Pulmonary artery endothelial cell (primary cell): ENCODE measurements at places on chromosomes 3 and 15. TPM values are rescaled to one million over a fixed set of nuclear protein-coding genes. Genes with fewer than 3 reads are reported as not detected.

- no peak for DNase-seq
These were observed 54.6 kb upstream of the ATOSA start for GRCh38 chr15:52733696-52734255.

DNA sequence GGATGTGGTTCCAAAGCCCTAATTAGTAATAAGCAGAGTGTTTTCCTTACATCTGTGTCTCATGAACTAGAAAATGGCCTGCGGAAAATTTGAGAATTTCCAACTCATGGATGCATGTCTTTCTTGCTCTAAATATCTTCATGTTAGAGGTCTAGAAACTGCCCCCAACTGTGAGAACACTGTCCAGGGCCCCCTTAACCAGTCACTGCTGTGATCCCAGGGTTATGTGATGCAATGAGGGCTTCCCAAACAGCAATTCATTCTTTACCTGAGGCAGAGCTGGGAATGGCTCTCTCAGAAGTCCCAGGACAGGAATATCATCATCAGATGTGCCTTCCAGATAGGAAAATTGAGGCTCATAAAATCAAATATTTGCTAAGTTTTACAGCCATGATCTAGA is 8.2 kb downstream of the NPAP1 start:
- DNase-seq, result no peak

DNA sequence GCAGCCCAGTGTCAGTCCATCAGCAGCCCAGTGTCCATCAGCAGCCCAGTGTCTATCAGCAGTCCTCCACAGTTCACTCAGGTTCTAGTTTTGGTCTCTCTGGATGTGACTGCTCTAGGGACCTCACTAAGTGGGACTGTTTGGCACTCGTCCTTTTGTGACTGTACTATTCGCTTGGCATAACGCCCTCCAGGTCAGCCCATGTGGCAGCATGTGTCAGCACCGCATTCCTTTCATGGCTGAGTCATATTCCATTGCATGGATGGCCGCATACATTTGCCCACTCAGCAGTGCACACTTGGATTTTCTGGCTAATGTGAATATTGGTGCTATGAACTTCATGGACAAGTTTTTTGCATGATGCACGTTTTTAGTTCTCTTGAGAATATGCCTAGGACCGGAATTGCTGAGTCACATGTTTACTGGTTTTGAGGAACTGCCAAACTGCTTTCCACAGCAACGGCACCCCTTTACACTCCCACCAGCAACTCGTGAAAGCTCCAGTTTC is 16.4 kb downstream of the CHST13 start:
- DNase-seq, result no peak

- DNase-seq, result no peak
These were observed 32.2 kb upstream of the TPRG1 start for GRCh38 chr3:189139611-189139940.

- no peak for DNase-seq
These were observed 12.6 kb upstream of the GRIP2 start for GRCh38 chr3:14552717-14553116.

DNA sequence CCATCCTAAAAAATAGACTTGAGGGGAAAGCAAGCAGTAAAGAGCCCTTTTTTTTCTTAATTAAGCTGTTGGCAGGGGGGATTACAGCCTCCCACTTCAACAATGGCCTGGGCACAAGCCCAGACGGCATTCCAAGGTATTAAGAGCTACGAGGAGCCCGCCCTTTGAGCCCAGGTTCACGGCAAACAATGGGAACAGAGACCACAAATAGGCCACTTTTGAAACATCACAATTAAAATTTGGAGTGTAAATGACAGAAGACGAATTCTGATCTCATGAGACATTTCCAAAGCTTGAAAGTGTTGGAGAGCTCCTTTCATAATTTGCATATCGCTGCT is 8.9 kb downstream of the CHSY1 start:
- DNase-seq, result no peak

- DNase-seq, result no peak
These were observed 14.7 kb downstream of the MCTP2 start for GRCh38 chr15:94246016-94246415.

DNA sequence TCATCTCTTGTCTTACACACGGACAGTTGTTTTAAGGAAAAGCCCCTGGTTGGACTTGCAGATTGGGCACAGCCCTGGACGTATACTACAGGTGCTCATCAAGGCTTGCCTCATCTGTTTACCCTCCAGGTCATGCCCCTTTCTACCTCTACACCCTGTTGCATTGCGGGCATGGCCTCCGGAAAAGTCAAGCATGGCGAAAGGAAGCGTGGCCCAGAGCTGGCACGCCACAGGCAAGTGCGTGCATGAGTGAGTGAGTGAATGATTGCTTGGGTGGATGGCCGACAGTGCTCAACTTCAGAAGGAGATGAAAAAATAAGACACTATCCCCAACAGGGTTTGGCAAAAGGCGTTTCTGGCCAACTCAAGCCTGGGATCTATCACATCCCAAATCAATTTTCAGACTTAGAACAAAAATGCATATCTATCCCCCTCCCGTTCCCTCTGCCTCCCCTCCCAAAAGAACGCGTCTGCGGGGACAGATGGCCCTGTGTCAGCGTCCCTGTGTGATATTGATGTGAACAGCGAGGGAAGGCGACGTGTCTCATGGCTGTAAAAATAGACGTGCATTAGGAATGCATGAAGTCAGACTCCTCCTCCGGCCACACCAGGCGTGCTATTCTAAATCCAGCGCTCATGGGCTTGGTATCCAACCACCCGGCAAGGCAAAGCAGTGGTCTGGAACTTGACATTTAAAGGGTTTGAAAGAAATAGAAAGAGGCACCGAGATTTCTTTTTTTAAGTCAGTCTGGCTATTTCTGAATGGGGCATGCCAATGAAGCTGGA is 96.0 kb downstream of the RPLP1 start:
- DNase-seq, result no peak

DNA sequence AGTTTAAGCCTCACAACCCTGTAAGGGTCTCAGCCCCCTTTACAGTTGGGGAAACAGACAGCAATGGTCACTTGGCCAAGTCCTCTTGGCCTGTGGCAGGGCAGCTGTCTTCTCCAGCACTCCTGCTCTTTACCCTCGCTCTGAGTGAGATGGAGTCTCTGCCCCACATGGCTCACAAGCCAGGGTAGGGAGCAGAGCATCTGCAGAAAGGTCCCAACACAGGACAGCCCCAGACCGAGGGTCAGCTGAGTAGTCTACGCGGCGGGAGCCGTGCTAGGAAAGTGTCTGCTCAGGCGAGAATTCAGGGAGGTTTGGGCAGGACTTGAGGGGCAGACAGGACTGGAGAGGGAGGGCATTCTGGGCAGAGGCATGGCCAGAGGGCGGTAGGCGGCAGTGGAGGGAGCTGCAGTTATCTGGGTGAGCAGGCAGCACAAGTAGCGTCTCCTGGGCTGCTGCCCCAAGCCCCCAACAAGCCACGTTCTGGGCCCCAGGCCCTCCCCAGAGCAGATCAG is 18.3 kb upstream of the LAMP3 start:
- no peak for DNase-seq

GRCh38 chr15:57849317-57849716 is 142.8 kb downstream of the POLR2M start:
- DNase-seq, result no peak

DNA sequence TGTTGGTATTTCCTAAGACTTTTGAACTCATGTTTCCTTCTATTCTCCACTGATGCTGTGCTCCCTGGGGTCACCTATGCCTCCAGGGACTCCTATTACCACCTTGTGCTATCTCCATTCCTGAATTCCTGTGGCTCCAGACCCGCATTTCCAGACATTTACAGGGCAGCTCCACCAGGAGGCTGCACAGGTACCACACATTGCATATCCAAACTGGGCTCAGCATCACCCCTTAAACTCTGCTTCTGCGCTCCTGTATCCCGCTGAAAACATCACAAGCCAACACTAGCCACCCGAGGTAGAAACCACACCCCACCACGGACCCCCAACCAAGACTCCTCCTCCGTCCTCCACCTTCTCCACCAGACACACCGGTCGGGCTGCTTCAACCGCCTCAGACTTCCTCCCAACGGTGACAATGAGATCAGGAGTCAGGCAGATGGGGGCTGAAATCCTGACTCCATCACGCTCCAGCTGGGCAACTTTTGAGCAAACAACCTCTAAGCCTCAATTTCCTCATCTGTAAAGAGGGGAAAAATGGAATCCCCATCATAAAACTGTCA is 10.4 kb downstream of the TNK2 start:
- no peak for DNase-seq

- no peak for DNase-seq
These were observed 11.1 kb downstream of the ISG20 start for GRCh38 chr15:88649753-88650551.

DNA sequence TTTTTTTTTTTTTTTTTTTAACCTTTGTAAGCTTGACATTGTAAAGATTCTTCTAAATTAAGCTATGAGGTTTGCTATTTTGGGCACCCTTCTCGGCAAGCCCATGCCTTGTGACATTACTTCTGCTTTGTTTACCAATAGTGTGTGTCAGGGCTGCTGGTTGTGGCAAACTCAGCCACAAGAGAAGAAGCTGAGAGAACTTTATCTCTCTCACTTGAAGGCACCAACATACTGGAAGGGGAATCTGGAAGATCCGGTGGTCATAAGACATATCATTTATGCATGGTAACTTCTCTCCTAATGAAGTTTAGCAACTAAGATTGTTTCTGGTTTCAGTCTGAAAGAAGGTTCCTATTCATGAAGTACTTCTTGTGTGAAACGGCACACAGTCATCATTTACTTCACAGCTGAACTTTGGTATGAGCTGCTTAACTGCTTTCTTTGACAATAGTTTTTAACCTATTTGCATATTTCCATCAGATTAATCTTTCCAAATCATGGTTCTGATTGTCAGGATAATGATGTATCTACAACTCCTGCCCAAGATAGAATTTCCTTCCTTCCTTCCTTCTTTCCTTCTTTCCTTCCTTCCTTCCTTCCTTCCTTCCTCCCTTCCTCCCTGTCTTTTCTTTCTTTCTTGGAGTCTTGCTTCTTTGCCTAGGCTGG is 189.3 kb downstream of the NFKBIZ start:
- no peak for DNase-seq

- no peak for DNase-seq
These were observed 53.6 kb upstream of the BCL6 start for GRCh38 chr3:187798531-187799530.

- no peak for DNase-seq
These were observed 34.1 kb upstream of the POLG start for GRCh38 chr15:89368566-89369223.

DNA sequence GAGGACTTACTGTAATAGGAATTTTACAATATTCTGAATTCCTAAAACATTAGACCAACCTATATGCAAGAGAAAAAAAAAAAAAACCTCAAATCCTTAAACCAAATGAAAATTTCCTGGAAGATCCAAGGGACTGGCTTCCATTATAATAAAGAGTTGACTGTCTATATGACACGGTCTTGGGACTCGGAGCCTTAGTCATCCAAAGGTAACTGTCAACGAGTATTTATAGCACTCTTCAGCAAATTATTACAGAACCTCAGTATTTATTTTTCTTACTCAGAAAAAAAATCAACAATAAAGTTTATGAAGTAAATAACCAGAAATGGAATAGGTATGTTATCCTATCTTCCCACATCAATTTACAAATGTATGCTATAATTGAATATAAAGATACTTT is 66.0 kb downstream of the TTBK2 start:
- DNase-seq, result no peak

DNA sequence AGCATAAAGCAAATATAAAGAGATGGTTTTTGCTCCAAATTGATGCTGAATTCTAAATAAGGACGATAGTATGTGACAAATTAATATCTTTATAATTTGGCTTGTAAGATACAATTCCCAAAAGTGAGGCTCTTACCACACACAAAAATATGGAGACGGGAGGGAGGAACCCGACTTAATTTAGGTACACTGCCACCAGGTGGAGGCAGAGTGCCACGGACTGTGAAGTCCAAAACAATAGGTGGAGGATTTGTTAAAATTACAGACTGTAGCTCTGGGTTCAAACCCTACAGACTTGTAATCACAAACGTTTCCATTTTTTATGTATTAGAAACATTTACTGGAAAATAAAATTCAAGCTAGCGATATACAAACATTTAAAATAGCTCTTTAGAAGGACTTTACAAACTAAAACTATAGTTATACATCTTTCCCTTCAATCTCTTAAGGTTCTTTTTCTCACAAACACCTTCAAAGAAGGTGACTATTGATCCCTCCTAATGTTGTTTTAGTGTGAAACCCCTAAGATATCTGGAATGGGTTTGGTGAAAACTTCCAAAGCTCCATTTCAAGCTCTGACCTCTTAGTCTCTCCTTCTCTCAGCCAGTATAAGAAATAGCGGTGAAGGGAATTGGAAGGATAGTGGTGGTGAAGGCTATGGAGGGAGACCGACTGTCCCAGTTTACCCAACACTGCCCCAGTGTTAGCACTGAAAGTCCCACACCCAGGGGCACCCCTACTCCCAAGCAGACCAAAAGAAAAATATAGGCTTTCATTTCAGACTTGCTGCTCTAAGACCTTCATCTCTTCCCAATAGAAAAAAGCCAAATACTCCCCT is 89.7 kb downstream of the AQP9 start:
- peak; percentile 33 for DNase-seq

- DNase-seq, result no peak
These were observed 199.7 kb downstream of the ARRDC4 start for GRCh38 chr15:98160236-98160635.

DNA sequence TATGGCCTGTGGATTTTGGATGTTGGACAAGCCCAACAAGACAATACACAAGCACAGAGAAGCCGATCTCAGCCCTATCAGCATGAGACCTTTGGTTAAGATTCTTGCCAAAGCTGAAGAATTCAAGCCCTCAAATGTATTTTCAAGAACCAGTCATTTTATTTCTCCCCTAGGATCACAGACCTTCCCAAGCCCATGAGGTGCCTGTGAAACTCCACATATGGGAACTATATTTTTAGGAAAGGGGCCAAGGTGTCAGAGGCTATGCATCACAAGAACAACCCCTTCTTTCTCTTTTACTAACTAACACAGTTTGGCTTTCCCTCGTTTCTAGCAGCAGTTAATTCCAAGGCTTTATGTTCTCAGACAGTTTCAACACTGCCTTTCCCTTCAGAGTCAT is 364.5 kb downstream of the MAGI1 start:
- DNase-seq, result no peak

DNA sequence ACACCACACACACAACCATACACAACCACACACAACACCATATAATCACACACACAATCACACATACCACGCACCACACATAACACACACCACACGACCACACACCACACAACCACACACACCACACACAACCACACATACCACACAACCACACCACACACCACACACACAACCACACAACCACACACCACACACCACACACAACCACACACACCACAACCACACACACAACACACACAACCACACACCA is 24.2 kb downstream of the CPN2 start:
- DNase-seq, result no peak

GRCh38 chr3:126166009-126166408 is 14.4 kb downstream of the ALDH1L1 start:
- DNase-seq, result no peak

GRCh38 chr3:116815321-116815720 is 105.7 kb downstream of the TUSC7 start:
- DNase-seq, result no peak

SYNPR gene
- not detected in 2 replicates for total RNA-seq

DPPA4 gene
- total RNA-seq, result not detected in 2 replicates

IMPG2 gene
- total RNA-seq, result 0.33 and 0.78 TPM in 2 replicates

ALDH1A2 gene
- 4.0 and 91.0 TPM in 2 replicates for total RNA-seq

CCR8 gene
- not detected in 2 replicates for total RNA-seq

GRIP2 gene
- 0.04 TPM in 1 of 2 replicates, not detected in the other for total RNA-seq

KCTD6 gene
- 5.7 and 8.4 TPM in 2 replicates for total RNA-seq

ARPP21 gene
- total RNA-seq, result 0.07 TPM in 1 of 2 replicates, not detected in the other

C3orf20 gene
- total RNA-seq, result not detected in 2 replicates

ZNF592 gene
- total RNA-seq, result 3.9 and 4.0 TPM in 2 replicates

COLQ gene
- total RNA-seq, result 0.07 and 0.25 TPM in 2 replicates

KAT2B gene
- 7.1 and 9.4 TPM in 2 replicates for total RNA-seq
